Activated CD4-positive, alpha-beta T cell treated with anti-CD3 and anti-CD28 coated beads for 1 hour (primary cell): ENCODE measurements at places on chromosomes 13 and 19.

GRCh38 chr19:40411958-40412499 is 1.1 kb downstream of the PRX start:
- DNase-seq: no peak

DNA sequence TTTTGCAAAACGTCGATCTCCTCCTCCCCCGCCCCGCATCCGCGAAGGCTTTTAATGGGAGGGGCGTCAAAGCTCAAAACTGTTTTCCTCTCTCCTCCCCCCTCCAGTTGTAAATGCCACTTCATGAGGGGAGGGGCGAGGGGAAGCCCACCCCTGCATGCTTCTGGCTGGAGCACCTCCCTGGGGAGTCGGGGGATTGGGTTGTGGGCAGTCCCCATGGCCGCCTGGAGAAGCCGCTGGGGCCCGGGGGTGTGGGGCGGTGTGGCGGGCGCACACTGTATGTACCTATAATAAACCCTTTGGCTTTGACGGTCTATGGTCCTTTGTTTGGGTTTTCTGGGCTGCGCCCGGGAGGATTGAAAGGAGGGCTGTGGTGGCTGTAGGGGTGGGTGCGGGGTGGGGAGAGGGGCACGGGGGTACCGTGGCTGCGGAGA is 505 bp upstream of the SHKBP1 start:
- DNase-seq: no peak

DNA sequence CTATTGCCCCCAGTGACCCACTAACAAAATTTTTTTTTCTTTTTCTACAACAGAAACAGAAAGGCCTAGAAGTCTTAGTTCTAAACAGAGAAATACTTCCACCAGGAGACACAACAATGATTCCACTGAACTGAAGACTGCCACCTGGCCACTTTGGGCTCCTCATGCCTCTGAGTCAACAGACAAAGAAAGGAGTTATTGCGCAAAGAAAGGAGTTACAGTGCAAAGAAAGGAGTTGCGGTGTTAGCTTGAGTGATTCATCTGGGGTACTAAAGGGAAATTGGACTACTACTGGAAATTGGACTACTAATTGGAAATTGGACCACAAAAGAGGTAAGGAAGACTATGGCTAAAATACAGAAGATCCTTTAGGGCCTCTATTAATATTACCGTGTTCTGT is 116.6 kb downstream of the PCDH17 start:
- no peak for DNase-seq

DNA sequence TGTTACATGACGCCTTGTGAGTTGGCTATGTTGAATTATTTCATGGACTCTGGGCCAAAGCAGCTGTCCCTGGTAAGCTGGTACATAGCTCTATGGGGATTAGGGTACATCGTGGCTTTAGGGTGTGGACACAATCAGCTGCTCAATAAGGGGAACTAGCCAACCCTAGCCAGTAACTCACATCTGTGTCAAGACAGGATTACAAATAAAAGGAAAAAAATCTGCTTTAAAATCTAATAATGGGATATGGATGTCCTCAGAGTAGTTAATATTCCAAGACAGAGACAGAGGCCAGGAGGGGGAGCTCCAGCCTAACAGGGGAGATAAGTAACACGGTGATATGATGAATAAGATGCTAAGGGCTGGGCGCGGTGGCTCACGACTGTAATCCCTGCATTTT is 21.1 kb upstream of the ZNF766 start:
- peak; percentile 48 for DNase-seq

GRCh38 chr19:54062643-54063042 is 1.1 kb downstream of the VSTM1 start:
- DNase-seq: no peak

- no peak for DNase-seq
These were observed 72.3 kb downstream of the NAA16 start for GRCh38 chr13:41383386-41383785.
